ENCODE measurements at places on chromosomes 13 and 19. TPM values are rescaled to one million over a fixed set of nuclear protein-coding genes. Genes with fewer than 3 reads are reported as not detected.

The ONECUT3 gene
- 0.09 TPM for polyA plus RNA-seq

GRCh38 chr13:95304453-95304852 lies 3.2 kb upstream of the ABCC4 start:
- DNase-seq: no peak

DNA sequence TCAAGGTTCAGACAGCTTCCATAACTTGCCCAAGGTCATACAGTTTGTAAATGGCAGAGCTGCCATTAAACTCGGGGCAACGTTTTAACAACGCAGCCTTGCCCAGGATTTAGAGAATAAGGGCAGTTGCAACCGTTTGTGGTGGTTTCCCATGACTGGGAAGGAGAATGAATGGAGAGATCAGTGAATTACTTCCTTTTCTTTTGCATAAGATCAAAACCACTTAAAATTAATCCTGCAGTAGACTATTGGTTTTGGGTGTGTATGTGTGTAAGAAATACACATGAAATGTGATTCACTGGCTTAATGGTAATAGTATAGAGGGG lies 179.1 kb upstream of the MIR17HG start:
- no peak for DNase-seq

DNA sequence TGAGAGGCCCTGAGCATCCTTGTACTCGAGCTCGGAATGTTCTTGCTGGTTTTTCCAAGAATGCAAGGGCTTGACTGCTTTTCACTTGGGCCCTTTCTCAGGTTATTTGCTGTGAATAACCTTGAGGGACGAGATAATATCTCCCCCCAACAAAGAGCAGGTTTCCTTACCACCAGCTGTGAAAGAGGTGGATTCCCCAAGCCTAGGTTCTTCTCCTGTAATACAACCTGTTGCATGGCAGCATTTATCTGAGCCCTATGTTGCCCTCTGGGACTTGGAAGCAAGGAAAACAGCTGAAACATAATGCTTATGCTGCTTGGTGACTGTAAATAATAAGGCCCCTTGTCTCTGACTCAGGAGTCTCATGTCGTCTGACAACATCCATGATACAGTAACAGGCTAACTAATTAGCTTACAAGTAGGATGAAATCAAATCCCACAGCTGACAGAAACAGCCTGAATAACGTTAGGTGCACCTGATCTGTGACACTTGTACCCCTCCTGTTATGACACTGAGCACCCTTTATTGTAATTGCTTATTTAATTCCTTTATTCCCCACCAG lies 43.6 kb upstream of the RCBTB2 start:
- DNase-seq: no peak

The ZNF69 gene
- 13.7 TPM for polyA plus RNA-seq

GRCh38 chr19:44003461-44004009 lies 778 bp downstream of the ZNF230 start:
- DNase-seq: peak; percentile 23

DNA sequence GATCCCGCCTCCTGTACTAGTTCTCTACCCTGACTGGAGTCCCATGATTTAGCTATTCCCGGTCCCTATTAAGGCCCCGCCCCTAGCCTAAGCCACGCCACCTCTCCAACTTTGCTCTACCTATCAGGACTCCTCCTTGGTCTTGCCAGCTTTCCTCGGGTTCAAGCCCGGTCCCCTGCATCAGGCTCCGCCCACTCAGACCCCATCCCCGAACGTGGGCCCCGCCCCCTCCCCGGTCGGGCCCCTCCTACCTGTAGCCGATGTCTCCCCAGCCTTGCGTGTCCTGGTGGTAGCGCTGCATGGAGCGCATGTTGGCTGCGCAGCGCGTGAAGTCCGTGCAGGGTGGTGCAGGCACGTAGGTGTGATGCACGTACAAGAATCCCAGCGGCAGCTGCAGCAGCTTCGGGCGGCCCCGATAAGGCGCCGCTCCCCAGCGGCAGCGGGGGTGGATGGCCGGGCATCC lies 7.3 kb upstream of the RASAL3 start:
- DNase-seq: no peak

GRCh38 chr13:27088619-27089018 lies 83.0 kb downstream of the USP12 start:
- no peak for DNase-seq

DNA sequence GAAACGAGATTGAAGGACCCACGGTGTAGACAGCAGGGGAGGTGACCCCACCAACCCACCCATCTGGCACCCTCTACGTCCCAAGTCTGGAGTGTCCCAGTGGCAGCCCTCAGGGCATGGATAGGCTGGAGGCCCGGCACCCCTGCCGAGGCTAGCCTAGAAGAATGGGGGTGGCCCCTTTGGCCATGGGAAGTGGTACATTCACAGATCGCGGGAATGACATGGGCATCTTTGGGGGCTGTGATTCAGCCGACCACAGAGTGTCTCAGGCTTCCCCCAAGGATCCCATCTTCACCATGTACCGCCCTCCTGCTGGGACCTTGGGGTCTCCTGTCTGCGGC lies 11.3 kb upstream of the MKNK2 start:
- peak; percentile 18 for DNase-seq

DNA sequence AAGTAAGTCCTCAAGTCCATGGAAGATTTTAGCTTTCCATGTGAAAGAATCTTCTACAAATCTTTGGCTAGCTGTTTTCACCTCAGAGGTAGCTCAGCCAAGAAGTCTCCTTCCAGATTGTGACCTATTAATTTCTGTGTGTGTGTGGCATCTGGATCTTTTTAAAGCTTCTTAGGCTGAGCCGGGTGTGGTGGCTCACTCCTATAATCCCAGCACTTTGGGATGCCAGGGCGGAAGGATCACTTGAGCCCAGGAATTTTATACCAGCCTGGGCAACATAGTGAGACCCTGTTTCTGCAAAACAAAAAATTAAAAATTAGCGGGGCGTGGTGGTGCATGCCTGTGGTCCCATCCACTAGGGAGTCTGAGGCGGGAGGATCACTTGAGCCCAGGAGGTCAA lies 13.4 kb upstream of the SLC44A2 start:
- no peak for DNase-seq

DNA sequence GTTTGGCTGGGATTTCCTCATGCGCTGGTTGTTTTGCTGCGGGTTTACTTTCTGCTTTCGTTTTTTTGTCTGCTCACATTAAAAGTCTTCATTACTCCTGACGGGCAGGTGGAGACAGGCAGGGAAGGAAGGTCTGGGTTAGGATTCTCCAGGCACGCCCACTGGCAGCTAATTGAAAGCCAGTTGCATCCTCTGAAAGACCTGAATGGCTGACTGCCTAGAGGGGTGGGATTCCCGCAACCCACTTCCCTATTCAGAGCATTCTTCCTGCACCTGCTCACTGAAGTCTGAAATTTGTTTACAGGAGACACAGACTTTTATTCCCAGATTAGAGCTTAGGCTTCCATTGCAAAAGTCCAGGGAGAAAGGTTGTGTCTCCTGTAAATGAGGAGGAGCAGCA lies 172.0 kb downstream of the UQCRFS1 start:
- DNase-seq: no peak

The TMEM238 gene
- 39.2 TPM for polyA plus RNA-seq

Data from hepatocyte (in vitro differentiated cells).